Tibial nerve (tissue), 4 donors: ENCODE measurements at places on chromosomes 16 and 17.

GRCh38 chr17:17728146-17728545, 46.9 kb downstream of the RAI1 start:
- no peaks in the 10 kb centered on the region for H3K27me3 ChIP-seq
- no peak for DNase-seq
- H3K4me3 ChIP-seq, result no peak overlapping the region
- H3K27ac ChIP-seq, result no peak overlapping the region
- no peaks in the 10 kb centered on the region for H3K36me3 ChIP-seq

DNA sequence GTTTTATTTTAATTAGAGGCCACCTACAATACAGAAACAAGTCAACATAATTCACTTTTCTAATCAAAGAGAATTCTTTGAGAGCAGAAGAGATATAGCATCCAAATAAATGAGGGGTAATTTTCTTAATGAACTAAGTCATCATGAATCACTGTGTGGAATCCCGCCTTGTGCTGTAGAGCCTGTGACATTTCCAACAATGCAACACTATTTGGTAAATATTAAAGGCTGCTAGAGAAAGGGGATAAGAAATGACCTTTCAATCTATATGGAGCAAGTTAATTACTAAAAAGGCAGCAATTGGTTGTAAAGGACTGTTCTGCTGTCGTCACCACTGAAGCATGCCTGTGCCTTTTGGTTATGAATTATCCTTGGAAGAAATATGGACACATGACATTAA, 345.7 kb upstream of the MAF start:
- H3K27ac ChIP-seq, result no peak overlapping the region
- no peak overlapping the region for H3K4me3 ChIP-seq
- H3K36me3 ChIP-seq, result no peaks in the 10 kb centered on the region

- no peak overlapping the region for H3K4me3 ChIP-seq
- no peaks in the 10 kb centered on the region for H3K36me3 ChIP-seq
- no peaks in the 10 kb centered on the region for H3K4me1 ChIP-seq
- no peaks in the 10 kb centered on the region for H3K27me3 ChIP-seq
- DNase-seq, result no peak
These were observed 223.9 kb upstream of the WSB1 start for GRCh38 chr17:27069842-27070508.

GRCh38 chr16:70778901-70779309, 22.1 kb downstream of the VAC14 start:
- H3K4me3 ChIP-seq, result no peak overlapping the region
- H3K36me3 ChIP-seq, result peaks cover 63% of the 10 kb centered on the region
- H3K4me1 ChIP-seq, result peaks cover 4% of the 10 kb centered on the region
- DNase-seq, result peak; percentile 91
- no peaks in the 10 kb centered on the region for H3K27me3 ChIP-seq

DNA sequence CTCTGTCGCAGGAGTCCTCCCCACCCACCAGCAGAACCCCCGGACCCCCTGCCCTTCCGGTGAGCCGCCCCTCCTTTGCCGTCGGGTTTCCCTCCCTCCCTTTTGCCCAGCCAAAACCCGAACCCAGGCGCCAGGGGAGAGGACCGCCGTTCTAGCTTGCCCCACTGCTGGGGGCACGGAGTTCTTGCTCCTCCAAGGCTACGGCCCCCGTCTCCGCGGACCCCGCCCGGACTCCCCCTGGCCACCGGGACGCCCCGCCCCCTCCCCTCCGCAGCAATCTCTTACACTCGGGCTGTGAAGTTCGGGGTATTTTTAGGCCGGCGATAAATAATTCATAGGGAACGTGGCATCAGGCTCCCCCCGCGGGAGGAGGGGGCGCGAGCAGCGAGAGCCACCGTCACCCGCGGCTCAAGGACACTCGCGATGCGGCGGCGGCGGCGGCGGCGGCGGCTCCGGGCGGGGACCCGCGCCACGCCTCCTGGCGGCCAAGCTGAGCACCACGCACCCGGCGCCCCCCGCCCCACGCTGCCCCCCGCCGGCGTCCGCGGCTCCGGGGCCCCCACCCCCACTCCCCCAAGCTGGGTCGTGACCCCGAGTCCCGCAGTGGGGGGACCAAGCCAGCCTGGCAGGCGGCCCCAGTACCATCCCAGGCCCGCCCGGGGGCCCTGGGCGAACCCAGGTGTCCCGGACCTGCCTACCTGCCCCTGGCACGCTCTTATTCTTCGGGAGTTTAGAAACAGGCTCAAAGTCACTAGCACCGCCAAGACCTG, at the start of gene GRIN2C:
Gene GRIN2C, minus strand, starts transcription at position 427 of the 770 bp plus-strand sequence. CDS start 4,793 bp downstream, outside the sequence.
- no peak within 1 kb of the TSS for H3K27ac ChIP-seq
- H3K4me1 ChIP-seq, result no peaks in the 10 kb centered on the region
- DNase-seq, result no peak
- H3K4me3 ChIP-seq, result no peak within 1 kb of the TSS
- H3K36me3 ChIP-seq, result no peaks in the 10 kb centered on the region

- H3K27ac ChIP-seq, result no peak overlapping the region
- DNase-seq, result no peak
- H3K4me3 ChIP-seq, result no peak overlapping the region
These were observed 51.8 kb downstream of the PIMREG start for GRCh38 chr17:6496116-6496481.

DNA sequence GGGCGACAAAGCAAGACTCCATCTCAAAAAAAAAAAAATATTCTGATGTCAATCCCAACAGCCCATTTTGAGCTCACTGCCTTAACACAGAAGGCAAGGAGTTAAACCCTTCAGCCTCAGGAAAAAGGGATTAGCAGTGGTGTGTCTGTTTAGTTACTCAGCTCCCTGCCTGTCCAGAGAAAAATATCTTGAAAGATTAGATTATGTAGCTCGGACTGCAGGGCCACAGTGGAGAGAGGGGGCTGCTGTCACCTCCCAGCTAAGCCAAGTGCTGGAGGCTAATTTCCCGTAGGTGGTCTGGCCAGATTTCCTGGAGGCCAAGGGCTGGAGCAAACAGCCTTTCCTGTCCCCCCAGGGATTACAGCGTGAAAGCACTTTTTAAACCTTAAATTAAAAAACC, 50.3 kb downstream of the C16orf95 start:
- DNase-seq, result no peak
- no peaks in the 10 kb centered on the region for H3K27me3 ChIP-seq
- H3K4me3 ChIP-seq, result no peak overlapping the region
- H3K4me1 ChIP-seq, result no peaks in the 10 kb centered on the region

DNA sequence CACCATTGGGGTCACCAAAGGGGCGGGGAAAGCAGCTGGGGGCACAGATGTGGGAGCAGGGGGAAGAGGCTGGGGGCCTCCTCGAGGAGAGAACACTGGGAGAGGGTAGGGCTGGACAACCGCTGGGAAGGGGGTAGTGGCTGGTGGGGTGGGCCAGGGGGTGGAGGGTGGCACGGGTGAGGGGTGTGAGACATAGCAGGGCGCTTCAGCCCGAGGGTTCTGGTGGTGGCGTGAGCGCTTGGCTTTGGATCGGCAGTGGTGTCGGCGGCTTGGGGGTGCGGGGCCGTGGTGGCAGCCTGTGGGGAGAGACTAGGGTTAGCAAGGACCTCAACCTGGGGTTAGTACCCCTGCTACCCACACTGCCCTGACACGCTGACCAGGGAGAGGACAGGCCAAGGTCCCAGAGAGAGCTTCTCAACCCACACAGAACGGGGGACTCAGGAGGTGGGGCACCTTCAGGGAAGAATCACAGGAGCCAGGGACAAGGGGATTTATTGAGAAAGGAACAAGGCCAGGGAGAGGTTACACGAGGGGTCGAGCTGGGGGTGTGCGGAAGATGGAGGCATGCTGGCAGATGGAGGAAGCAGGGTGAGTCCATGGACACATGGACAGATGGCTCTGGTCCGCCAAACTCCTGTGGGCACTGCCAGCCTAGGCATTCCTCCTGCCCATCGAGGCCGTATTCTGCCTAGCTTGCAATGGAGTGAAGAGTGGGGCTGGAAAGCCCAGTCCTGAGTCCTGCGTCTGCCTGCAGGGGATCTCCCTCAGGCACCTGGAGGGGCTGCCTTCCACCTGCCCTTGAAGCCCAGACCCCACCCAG, 8.4 kb downstream of the PER1 start:
- DNase-seq, result no peak
- H3K27me3 ChIP-seq, result no peaks in the 10 kb centered on the region
- peaks cover 36% of the 10 kb centered on the region for H3K36me3 ChIP-seq
- peaks cover 85% of the 10 kb centered on the region for H3K4me1 ChIP-seq

GRCh38 chr16:7644811-7645210, 312.2 kb downstream of the RBFOX1 start:
- H3K4me1 ChIP-seq, result no peaks in the 10 kb centered on the region
- DNase-seq, result no peak
- H3K27me3 ChIP-seq, result no peaks in the 10 kb centered on the region
- H3K36me3 ChIP-seq, result no peaks in the 10 kb centered on the region
- H3K4me3 ChIP-seq, result no peak overlapping the region

GRCh38 chr17:28892024-28892423, 5.5 kb downstream of the FLOT2 start:
- DNase-seq, result no peak
- H3K27me3 ChIP-seq, result no peaks in the 10 kb centered on the region
- peak overlapping the region; percentile 31 for H3K27ac ChIP-seq
- H3K36me3 ChIP-seq, result peaks cover 33% of the 10 kb centered on the region
- no peak overlapping the region for H3K4me3 ChIP-seq

GRCh38 chr16:79997257-79997656, 396.7 kb upstream of the MAF start:
- no peak for DNase-seq
- H3K4me3 ChIP-seq, result no peak overlapping the region
- H3K4me1 ChIP-seq, result no peaks in the 10 kb centered on the region
- no peaks in the 10 kb centered on the region for H3K27me3 ChIP-seq
- H3K36me3 ChIP-seq, result no peaks in the 10 kb centered on the region
